ENCODE measurements at places on chromosomes 13 and 19.

DNA sequence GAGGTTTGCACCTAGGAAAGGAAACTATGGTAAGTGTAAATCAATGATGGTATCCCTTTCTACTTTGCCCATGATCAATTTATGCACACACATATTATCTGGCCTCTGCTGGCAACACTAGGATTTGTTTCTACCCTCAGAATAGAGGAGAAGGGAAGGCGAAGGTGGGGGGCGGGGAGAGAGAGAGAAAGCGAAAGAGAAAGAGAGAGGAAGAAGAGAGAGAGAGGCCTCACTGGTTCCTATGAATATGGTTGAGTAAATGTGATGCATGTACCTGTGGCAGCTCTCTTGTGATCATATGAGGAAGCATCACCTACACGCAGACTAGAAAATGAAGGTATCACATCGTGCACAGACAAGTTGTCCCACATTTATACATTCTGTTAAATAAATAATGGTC, 882.0 kb upstream of the SLITRK6 start:
- no peak for DNase-seq

GRCh38 chr13:94317063-94317491, 162.4 kb downstream of the DCT start:
- DNase-seq, result no peak

- peak; percentile 74 for DNase-seq
Observed at GRCh38 chr19:36915992-36916830, at the start of the genes ZNF568 and ZNF829. Gene ZNF568, plus strand, starts transcription at chr19:36916332. Its CDS starts 6,439 bp downstream, at chr19:36922771. Gene ZNF829, minus strand, starts transcription at chr19:36916291. Its CDS starts 1,124 bp downstream, at chr19:36915167.

GRCh38 chr13:88112526-88112925, 441.4 kb downstream of the SLITRK5 start:
- no peak for DNase-seq

- DNase-seq, result no peak
Observed at GRCh38 chr13:77150651-77151050, 123.7 kb upstream of the FBXL3 start.

GRCh38 chr19:28694812-28695211, 518.1 kb downstream of the UQCRFS1 start:
- DNase-seq, result no peak

- no peak for DNase-seq
Observed at GRCh38 chr19:56912401-56913112, 72.0 kb upstream of the PEG3 start.

DNA sequence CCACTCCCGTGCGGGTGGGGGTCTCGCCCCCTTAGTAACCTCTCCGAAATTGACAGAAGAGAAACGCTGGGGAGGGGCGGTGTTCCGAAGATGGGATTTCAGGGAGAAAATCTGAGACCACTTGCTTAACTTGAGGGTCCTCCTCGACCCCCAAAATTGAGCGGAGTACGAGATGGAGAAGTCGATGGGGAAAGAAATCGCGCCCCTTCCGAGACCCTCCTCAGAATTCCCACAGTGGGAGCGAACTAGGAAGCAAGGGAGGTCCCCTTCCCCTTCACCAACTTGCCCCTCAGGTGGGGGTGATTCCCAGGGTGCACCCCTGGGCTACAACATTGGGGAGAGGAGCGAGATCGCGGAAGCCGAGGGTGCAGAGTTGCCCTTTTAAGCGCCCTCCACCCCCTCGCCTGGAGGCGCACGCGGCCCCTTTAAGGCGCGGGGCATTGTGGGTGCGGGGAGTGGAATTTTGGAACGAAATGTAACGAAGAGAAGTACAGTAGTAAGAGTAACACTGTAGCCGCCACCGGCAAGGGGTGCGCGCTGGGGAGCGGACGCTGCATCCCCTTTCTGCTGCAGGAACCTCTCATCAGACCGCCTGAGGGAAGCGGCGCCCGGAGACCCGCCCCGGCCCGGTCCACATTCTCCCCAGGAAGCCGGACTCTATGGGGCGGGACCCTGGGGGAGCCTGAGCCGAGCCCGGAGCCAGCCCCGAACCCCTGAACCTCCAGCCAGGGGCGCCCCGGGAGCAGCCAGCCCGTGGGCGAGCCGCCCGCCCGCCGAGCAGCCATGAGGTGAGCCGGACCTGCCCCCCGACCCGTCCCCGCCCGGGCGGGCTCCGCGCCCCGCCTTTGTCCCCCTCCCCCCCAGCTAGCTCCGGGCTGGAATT, at the start of gene VASP:
Gene VASP, plus strand, starts transcription at position 491 of the 883 bp plus-strand sequence. Its CDS starts 293 bp downstream, at position 784.
- peak; percentile 82 for DNase-seq

- peak; percentile 78 for DNase-seq
Observed at GRCh38 chr13:103883164-103883563, 816.9 kb upstream of the SLC10A2 start.

- no peak for DNase-seq
Observed at GRCh38 chr13:95123726-95124125, 177.5 kb downstream of the ABCC4 start.

GRCh38 chr19:24166055-24166454, 79.1 kb downstream of the ZNF254 start:
- no peak for DNase-seq

DNA sequence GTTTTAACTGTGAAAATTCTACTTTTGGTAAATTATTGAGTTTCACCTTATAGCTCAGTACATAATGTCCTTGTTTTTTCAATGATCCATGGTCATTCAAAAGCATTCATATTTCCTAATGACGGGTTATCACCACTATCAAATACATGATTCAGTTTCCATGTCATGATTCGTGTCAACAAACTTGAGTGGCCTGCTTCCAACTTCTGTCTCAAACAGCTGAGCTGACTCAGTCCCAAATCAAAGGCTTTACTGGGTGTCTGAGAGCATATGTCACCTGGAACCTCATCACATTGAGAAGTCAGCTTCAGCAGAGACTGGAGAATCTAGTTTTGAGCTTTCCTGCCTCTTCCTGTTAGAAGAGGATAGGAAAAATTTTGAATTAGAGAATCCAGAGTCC, 40.3 kb upstream of the SGCG start:
- no peak for DNase-seq

GRCh38 chr19:18610245-18610555, 2.5 kb upstream of the TMEM59L start:
- DNase-seq, result no peak

DNA sequence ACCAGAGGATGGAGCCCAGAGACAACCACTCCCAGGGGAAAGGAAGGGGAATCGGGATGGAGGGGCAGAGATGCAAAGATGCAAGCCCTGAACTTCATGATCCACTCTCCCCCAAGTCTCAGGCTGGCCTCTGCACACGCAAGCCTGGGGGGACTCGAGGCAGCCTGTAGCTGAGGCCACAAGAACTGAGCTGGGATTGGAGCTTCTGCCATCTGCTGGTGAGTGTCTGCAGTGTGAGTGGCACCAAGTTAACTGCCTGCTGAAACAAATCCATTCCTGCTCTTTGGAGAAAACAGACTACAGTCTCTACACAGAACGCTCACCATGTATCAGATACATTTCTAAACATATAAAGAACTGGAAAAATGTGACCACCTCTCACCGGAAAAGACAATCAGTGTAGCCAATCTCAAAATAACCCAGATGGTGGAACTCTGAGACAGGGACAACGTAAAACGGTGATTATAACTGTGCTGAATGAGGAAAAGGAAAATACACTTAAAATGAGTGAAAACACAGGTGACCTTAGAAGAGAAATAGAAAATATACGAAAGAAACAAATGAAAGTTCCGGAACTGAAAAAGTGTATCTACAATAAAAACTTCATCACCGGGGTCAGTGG, 62.1 kb downstream of the KLF2 start:
- no peak for DNase-seq

DNA sequence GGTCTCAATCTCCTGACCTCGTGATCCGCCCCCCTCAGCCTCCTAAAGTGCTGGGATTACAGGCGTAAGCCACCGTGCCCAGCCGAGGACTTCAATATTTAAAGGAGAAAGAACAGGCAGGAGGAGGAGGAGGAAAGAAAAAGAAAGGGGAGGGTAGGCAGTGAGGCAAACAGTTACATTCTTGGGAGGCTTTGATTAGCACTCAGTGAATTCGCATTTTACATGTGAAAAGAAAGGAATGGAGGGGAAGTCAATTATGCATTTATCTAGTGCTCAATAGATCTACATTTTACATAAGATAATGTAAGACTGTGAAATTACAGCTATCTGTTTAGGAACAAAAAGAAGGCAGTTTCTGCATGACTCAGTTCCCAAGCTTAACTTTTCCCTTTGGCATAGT, 30.9 kb upstream of the CXCL17 start:
- DNase-seq, result no peak

GRCh38 chr19:52987221-52987620, 24.5 kb upstream of the ZNF816 start:
- DNase-seq, result no peak

DNA sequence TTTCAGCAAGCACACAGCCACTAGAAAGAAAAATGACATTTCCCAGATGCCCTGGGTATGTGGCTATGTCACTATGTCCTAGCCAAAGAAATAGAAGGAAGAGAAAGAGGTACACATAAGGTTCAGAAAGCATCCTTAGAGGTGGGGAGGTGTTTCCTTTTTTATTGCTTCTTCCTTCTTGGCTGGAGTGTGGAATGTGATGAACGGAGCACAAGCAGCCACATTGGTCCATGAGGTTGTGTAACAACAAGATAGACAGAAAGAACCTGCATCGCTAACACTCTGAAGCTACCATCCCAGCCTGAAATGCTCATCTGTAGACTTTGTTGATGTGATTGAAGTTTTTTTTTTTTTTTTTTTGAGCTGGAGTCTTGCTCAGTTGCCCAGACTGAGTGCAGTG, 6.7 kb downstream of the SLC25A23 start:
- no peak for DNase-seq

DNA sequence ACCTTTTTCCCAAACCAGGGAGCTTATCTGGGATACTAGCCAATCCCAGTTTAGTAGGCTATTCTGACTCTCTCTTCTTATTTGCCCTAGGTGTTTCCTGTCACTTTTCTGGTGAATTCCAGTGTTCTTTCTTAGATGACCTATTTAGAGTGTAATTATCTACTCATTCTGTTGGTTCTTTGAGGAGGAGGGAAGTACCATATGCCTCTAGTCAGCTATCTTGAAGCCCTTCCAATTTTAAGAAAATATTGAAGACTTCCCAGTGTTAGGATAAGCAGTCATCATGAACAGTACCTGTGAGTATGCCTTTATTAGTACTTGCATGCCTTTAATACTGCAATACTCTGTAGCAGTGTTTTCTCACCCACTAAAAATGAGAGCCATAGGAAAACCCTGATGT, 724.3 kb upstream of the SLITRK1 start:
- no peak for DNase-seq

DNA sequence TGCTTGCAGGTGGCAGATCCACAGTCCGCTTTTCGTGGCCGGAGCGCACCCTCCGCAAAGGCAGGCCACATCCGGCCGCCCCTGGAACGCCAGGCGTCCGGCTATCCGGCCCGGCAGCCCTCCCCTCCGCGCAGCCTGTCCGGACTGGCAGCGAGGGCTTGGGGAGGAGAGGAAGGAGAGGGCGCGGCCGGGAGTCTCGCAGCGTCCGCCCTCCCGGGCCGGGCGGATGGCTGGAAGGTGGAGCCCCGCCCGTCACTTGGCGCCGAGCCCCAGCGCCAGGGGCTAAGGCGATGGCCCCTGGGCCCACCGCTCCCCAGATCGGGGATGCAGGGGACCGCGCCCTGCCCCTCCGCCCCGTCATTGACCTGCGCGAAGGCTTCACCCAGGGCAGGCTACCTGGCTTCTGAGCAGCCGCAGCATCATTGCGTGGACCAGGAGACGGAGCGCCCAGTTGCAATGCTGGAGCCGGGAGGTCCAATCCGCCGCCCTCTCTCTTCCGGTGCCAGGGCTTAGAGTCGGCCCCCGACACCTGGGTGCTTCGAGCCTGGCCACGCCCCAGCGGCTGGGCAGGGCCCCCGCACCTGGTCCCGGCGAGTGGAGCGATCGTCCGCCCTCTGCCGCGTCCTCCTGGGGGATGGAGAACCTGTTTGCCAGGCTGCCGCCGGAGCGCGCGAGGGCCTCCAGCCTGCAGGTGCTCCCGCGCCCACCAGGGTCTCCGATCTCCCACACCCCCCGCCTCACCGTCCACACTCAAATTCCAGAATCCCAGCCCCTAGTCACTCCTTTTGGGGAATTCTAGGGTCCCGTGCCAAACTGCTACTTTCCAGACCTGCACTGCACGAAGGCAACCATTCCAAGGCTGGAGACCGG, at the start of gene FUT1:
Gene FUT1, minus strand, starts transcription at position 146 of the 870 bp plus-strand sequence. CDS start 1,360 bp downstream, outside the sequence.
- DNase-seq, result no peak

DNA sequence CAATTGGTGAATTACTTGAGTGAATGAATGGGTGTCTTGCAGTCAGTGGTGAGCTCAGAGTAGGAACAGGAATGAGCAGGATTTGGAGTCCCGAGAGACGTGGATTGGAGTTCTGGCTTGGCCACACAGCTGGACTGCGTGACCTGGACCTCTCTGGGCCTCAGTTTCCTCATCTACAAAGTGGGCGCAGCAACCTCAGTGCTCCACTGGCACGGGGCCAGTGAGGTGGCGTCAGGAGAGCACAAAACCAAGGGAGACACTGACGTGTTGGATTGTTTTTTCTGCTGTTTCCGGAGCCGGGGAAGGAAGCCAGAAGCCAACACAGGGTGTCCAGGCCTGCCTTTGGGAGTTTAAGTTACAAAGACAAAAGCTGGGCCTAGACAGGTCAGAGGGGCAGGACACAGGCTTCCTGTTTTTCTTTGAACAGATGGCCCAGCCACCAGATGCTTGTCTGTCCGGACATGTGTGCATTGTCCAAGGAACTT, 6.5 kb upstream of the DOCK6 start:
- no peak for DNase-seq

Measured in omental fat pad (tissue), 4 donors.